ENCODE measurements at places on chromosomes 13 and 19.

GRCh38 chr13:101811284-101811839 is 358.9 kb downstream of the ITGBL1 start:
- no peak for DNase-seq

DNA sequence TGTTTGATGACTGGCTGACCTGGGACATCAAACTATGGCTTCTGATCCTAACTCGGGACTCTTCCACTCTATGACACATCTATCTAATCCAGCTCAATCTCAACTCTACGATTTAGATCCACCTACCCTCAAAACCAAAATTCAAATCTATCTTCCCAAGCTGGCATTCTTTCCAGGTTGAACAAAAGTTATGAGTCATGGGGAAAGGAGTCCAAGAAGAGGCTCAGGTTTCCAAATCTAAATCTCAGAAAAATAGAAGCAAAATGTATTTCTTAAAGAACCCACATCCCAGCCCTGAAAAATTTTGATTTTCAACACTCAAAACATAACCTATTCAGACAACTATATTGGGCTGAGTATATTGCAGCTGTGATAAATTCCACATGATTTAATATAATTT is 143.9 kb upstream of the IPO5 start:
- peak; percentile 40 for DNase-seq

- no peak for DNase-seq
Measured at GRCh38 chr13:32233062-32233461, 82.1 kb downstream of the ZAR1L start.

DNA sequence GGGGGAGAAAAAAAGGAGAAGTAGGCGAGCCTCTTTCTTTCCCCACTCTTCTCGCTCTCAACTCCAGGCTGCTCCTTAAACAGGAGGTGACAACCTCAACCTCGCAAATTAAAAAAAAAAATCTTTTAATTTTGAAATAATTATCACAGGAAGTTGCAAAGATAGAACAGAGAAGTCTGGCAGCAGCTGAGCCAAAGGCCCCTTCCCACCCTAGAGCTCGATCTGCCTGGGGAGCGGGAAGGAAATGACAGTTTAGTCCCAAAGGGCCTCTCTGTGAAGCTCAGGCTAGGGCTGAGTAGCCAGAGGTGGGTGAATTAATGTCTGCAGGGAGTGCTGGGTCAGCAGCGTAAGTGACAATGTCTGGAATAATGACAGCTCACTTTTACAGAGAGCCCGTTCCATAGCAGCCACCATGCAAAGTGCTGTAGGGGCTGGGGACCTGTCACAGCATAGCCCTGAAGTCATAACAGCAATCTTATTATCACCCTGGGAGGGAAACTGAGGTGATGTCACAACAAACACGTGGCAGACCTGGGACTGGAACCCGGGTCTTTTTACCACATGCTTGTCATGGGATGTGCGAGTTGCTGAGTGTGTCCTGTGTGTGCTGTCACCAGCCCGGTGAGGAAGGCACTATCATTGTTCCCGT is 8.8 kb upstream of the CD22 start:
- DNase-seq = no peak

DNA sequence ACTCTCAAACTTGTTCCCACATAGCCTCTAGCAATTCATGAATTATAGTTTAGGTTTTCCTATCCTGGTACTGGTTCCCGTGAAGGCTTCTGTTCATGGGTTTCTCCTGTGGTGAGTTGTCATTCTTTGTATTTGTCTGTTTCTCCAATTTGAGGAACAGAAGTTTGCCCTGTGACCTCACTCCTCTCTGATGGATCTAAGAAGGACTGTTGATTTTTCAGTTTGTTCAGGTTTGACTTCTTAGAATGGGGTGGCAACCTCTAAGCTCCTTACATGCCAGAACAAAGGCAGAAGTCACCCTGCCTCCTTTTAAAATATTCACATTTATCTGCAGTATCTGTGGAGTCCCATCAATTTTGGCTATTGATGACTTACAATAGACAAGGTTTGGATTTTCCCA is 354.0 kb downstream of the SPRY2 start:
- DNase-seq = no peak

GRCh38 chr19:42313096-42313839 is at the start of gene TMEM145:
Gene TMEM145, plus strand, starts transcription at chr19:42313309. Its CDS starts 68 bp downstream, at chr19:42313377.
- DNase-seq = peak; percentile 45

DNA sequence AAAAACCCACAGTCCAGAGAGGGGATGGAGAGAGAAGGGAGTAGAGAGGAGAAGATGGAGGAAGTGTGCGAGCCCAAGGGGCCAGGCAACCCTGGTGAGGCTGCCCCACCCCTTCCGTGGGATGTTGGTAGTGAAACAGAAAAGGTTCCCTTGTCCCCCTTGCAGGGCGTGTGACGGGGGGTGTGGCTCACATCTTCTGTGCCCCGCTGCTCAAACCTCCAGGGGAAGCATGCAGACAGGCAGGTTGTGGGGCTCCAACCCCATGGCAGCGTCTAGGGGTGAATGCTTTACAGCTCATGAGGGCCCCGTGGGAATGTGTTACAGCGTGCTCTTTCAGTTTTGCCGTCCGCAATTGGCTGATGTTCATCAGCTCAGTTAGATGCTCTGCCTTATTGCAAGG is 14.7 kb upstream of the EVI5L start:
- no peak for DNase-seq

DNA sequence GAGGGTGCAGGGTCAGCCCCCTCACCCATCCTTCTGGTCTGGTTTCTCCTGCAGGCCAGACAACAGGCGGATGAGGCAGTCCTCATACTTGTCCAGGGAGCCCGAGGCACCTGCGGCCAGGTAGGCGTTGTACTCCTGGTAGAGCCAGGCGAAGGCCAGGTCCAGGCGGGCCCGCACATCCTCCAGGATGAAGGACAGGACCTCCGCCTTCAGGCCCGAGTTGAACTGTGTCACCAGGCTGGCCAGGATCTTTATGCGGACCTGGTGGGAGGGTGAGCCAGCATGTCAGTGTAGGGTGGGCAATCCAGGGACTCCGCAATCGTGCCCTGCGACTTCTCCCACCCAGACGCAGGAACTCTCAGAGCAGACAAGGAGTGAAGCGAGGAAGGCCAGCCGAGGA is 13.8 kb upstream of the RSPH6A start:
- DNase-seq = no peak

- DNase-seq = no peak
Measured at GRCh38 chr19:17244618-17245534, 843 bp downstream of the NR2F6 start.

- DNase-seq = peak; percentile 79
Measured at GRCh38 chr13:106318941-106319411, 216.5 kb downstream of the EFNB2 start.

- no peak for DNase-seq
Measured at GRCh38 chr19:1370579-1371361, 12.9 kb upstream of the NDUFS7 start.

GRCh38 chr19:6393983-6394412 is 1.0 kb upstream of the GTF2F1 start:
- DNase-seq = no peak

DNA sequence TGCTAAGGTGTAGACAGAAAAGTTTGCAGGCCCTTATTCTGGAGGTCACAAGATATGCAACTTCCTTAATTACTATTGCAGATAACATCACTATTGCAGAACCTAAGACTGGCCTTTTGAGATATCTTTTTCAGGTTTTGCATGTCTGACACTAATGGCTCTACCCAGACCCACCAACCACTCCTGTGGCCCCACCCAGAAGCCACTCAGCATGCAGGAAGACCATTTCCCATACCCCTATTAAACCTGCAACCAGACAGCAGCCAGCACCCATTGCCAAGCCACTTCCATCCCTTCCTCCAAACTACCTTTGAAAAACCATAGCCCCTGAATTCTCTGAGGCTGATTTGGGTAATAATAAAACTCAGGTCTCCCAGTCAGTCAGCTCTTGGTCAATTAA is 297.6 kb downstream of the SLITRK6 start:
- DNase-seq = no peak

DNA sequence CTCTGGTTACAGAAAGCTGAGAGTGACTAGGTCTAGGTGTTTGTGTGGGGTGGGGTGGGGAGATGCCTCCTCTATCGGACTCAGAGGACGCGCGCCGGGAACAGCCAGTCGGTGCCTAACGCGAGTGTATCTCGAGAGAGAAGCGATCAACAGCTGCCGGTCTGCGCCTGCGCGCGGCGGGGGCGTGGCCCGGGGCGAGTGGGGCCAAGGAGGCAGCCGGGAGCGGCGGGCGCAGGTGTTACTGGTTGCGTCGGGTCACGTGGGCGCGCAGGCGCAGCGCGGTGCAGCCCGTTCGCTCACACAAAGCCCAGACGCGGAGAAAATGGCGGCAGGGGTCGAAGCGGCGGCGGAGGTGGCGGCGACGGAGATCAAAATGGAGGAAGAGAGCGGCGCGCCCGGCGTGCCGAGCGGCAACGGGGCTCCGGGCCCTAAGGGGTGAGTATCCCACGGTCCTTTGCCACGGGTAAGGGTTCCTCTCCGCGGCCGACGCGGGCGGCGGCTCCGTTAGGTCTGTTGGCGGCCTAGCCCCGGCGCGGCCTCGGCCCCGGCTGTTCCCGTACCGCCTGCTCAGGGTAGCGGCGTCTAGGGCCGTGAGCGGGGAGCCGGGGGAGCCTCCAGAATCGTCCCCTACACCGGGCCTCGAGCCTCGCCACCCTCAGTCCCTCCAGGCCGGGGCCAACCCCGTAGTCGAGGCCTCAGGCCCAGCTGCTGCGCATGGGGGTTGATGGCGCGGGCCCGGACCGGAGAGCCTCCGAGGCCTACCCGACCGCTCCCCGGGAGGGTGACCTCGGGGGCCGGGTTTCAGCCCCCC is at the start of gene HNRNPM:
Gene HNRNPM, plus strand, starts transcription at position 299 of the 811 bp plus-strand sequence. Its CDS starts 24 bp downstream, at position 323.
- peak; percentile 96 for DNase-seq

GRCh38 chr13:30846311-30846710 is 59.8 kb upstream of the MEDAG start:
- DNase-seq = peak; percentile 75

Data from fibroblast of the aortic adventitia (primary cell).